Activated CD4-positive, alpha-beta T cell treated with anti-CD3 and anti-CD28 coated beads, Interleukin-2, amount 50 U/mL, for 48 hours (primary cell): ENCODE measurements at places on chromosomes 11 and 22.

- DNase-seq, result no peak
Observed at GRCh38 chr22:43776081-43776670, 35.9 kb downstream of the EFCAB6 start.

GRCh38 chr22:23227380-23227779 is 47.1 kb downstream of the BCR start:
- no peak for DNase-seq

GRCh38 chr22:38613588-38613987 is 42.6 kb downstream of the FAM227A start:
- DNase-seq, result no peak

GRCh38 chr11:71397961-71398360 is 50.2 kb downstream of the DHCR7 start:
- no peak for DNase-seq

- DNase-seq, result peak; percentile 43
Observed at GRCh38 chr11:36149538-36150242, 139.5 kb downstream of the COMMD9 start.

- DNase-seq, result no peak
Observed at GRCh38 chr11:75762885-75763284, 5.7 kb upstream of the DGAT2 start.

DNA sequence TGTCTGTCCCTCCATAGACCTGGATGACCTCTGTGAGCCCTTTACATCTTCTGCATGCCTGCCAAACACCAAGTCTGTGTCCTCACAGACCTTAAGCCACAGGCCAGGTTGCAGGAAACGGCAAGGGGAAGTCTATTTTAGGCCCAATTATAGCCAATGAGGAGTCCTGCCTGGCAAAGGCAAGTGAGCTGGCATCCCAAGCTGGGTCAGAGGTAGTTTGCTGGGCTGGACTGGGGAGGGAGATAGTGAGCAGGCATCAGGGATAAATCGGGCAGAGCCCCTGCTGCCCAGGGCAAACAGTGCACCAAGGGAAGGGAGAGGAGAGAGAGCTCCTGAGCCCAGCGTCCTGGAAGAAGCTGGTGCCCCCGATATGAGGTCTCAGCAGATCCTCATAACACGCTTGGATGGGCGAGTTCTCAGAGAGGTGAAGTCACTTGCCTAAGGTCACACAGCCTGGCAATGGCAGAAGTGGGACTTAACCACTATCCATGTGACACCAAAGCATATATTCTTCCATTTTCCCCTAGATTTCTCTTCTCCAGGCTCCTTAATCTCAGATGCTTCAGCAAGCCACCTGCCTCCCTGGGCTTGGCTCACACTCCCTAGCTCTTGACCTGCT is 3.7 kb upstream of the RELT start:
- no peak for DNase-seq

DNA sequence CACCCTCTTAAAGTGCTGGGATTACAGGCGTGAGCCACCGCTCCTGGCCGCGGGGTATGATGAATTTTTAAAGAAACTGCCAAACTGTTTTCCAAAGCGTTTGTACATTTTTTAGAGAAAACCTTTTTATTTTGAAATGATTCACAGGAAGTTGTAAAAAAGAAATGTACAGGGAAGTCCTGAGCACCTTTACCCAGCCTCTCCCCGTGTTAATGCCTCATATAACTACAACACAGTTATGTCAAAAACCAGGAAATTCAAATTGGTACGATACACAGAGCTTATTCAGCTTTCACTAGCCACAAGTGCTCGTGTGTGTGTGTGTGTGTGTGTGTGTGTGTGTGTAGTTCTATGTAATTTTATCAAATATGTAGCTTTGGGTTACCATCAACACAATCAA is 7.0 kb upstream of the FAM118A start:
- DNase-seq, result no peak

DNA sequence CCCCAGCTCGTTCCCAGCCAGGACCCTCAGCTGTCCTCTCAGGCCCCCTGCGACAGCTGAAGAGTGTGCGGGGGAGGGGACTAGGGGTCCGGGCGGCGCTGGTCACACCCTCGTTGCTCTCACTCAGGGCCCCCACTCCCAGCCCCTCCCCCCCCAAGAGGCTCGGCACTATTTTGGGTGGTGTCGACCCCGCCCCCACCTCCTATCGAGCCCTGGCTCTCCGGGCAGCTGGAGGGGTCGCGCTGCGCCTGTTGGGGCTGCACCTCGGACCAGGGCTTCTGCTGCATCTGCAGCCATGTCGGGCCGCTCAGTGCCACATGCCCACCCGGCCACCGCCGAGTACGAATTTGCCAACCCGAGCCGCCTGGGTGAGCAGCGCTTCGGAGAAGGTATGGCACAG is at the start of gene HSPB2:
Gene HSPB2, plus strand, starts transcription at position 200 of the 400 bp plus-strand sequence. Its CDS starts 96 bp downstream, at position 296.
- no peak for DNase-seq

- DNase-seq, result no peak
Observed at GRCh38 chr11:107683061-107683460, 28.8 kb downstream of the SLN start.

DNA sequence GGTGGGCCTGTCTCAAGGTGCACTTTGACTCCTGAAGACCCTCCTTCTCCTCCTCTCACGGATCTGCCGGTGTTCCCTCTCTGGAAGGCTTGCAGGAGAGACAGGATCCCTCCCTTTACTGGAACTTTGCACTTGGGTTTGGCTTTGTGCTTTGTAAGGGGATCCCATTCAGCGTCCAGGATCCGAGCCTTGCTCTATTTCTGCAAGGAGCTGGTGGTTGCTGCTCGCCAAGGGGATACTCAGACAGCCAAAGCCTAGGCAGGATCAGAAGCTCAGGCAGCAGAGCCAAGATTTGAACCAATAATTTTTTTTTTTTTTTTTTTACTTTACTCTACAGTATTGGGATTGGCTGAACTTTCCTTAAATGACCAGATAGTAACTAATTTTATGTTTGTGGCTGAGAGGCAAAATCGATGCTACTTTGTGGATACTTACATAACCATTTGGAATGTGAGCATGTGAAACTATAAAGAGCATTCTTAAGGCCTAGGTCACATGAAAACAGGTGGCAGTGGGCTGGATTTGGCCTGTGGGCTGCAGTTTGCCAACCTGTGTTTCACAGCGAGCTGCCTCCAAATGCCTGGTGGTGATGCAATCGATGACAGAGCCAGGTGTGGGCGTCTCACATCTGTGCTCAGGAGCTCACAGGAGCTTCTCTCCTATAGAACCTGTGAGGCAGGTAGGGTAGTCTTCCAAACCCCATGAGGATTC is 25.2 kb downstream of the BCR start:
- DNase-seq, result no peak

DNA sequence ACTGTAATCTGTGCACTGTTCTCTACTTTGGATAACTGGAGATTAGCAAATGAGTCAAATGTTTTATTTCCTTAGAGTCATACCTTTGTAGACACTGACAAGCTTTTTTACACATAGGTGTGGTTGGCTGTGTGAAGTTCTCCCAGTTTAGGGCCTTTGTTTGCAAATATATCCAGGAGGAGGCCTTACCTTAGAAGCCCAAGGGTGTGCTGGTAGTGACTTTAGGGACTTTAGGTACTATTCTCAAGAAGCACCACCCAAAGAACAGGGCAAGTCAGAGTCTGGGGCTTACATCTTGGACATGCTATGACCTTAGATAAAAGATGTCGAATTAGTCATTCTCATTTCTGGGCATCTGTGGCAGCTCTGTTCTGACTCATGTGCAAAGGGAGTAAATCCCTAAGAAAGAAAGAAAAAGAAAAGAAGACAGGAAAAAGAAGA is 4.8 kb upstream of the FAR1 start:
- no peak for DNase-seq

DNA sequence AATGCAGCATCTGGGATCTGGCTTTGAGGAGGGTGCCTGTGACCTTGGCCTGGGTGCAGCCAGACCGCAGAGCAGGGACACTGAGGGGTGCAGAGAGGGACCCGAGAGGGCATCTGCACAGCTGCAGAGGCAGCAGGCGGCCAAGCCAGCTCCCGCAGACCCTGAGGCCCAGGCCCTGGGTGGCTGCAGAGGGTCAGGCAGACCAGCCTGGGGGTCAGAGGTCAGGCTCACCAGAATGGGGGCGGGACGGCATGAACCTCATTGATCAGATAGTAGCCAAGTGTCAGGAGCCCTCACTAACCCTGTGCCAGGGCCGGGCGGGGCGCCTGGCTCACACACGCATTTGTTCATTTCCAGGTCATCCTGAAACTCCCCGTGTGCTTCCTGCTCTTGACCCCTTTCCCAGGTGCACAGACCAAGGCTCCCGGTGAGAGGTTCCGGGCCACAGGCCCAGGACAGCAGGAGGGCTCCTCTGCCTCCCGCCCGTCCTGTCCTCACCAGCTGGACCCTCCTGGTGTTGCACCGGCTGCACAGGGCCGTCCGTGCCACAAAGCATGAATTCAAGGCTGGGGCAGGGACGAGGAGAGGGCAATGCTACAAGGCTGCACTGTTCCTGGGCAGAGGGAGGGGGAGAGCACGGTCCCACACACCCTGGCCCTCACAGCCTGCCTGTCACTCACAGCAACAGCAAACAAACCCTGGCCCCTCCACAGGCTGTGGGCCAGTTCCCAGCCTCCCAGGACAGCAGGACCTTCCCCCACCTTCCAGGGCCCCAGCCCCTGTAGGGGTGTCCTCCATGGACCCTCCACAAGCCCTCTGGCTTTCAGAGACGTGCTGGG is 3.3 kb downstream of the RTN4R start:
- DNase-seq, result no peak

- no peak for DNase-seq
Observed at GRCh38 chr22:45684752-45685574, 13.3 kb downstream of the ATXN10 start.

- DNase-seq, result no peak
Observed at GRCh38 chr11:86388198-86388597, 13.5 kb downstream of the CCDC81 start.
